Fibroblast of skin of back (primary cell): ENCODE measurements at places on chromosomes 1 and 21.

GRCh38 chr1:246156847-246157246 lies 350.2 kb downstream of the SMYD3 start:
- DNase-seq = no peak

DNA sequence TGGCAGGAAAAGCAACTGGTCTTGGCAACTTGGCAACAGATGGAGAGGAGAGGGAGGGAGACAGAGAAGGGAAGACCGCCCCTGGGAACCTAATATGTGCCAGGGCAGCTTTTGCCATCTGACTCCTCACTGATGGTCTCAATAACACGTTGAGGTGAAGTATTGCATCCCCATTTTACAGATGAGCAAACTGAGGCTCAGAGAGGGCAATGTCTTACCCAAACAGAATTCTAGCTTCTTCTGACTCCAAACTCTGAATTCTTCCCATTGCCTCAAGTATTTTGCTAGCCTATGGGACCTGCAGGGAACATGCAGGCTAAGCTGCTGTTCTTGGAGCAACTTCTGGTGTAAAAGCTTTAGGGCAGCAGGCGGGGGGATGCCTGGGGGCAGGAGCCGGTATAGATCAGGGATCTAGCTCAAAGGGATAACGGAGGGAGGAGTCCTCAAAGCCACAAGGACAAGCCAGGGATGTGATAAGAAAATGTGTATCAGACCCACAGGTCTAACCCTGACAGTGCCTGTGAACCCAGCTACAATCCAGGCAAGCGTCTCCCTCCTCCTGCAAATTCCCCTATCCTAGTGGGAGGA lies 7.2 kb upstream of the GUCA2A start:
- no peak for DNase-seq

DNA sequence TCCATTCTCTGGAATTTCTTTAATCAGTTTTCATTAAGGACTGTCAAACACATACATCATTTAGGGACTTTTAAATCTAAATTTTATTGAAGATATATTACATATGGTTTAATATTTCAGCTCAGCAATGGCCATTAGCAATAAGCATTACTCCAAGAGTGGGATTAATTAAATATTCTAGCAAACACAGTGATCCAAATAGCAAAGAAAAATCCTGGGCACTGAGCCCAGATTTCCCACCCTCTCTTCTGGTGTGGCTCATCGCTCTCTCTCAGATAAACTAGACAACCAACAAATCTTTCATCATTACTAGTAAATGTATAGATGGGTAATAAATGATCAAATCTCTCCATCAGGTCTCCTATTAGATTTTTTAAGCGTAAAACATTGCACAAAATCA lies 53.5 kb upstream of the FOXD3 start:
- no peak for DNase-seq

DNA sequence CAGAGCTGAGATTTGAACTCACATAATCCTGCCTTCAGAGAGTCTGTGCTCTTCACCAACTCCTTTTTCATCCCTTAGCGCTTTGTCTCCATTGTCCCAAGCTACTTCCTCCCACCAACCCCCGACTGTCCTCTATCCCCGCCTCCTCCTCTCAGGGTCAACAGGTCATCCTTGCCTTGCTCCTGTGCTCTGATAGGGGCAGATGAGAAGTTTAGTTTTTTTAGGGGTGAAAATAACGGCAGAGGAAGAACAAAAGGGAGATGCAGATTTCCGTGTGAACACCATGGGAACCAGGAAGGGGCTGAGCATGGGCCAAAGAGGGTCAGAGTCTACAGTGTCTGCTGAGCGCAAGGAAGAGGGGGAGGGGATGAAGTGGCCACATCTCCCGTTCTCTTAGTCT lies 31.9 kb downstream of the GLUL start:
- no peak for DNase-seq

GRCh38 chr21:9730866-9731265 lies 790.5 kb upstream of the TPTE start:
- DNase-seq = no peak

- peak; percentile 53 for DNase-seq
These were observed 104.0 kb downstream of the ROR1 start for GRCh38 chr1:63877816-63878215.

- no peak for DNase-seq
These were observed 2.8 kb upstream of the ZBTB7B start for GRCh38 chr1:154999571-155000410.

- DNase-seq = no peak
These were observed 430.9 kb upstream of the ADGRL2 start for GRCh38 chr1:81369833-81370232.

GRCh38 chr1:25019337-25020172 lies 89.5 kb upstream of the RUNX3 start:
- no peak for DNase-seq

GRCh38 chr1:162110910-162111309 lies 41.4 kb downstream of the NOS1AP start:
- DNase-seq = no peak

GRCh38 chr21:28221984-28222383 lies 770.7 kb downstream of the LTN1 start:
- no peak for DNase-seq

DNA sequence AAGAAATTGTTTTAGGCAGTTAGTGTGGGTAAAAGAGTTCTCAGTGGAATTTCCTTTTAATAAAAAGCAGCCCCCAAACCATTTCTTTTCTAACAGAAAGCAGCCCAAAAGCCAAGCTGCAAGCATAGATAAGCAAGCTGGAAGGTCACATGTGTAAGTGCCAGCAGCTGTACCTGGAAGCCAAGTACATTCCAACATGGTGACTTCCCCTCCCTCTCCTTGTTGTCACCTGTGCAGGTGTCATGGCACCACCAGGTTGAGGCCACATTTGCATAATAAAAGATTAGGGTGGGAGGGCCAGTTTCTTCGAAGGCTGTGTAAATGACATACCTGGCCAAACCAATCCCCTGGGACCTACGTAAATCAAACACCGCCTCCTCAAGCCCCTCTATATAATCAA lies 240.3 kb upstream of the RAB4A start:
- no peak for DNase-seq

DNA sequence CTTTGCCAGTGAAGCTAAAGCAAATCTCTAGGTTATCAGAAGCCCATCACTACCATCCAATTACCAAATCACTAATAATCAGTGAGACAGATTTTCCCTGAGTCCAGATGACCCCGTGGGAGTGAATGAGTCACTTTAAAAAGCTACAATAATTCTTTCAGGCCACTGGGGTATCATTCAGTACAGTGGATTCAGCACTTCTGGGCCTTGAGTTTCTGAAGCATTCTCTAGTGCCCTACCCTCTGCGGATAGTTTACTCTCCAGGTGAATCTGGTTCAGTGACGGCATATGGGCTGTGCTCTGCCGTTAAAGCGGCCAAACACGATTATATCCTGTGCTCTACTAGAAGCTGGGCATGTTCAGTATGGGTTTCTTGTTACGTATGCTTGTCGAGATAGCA lies 26.1 kb downstream of the NR5A2 start:
- no peak for DNase-seq

DNA sequence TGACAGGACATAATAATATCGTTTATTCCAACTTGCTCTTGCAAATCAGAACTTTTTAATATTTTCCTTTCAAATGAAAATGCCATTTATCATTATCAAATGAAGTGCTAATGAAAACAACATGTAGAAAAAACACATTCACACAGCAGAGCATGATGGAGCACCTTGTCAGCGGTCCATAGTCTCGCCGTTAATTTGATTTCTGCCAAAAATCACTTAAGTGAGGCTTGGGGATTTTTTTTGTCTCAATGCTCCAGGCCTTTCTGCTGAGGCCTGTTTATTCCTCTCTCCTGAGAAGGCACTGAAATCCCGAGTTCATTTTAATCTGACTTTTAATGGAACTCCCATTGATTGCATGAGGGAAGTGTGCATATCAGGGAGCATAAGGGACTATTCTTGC lies 122.5 kb downstream of the ELAVL4 start:
- no peak for DNase-seq

DNA sequence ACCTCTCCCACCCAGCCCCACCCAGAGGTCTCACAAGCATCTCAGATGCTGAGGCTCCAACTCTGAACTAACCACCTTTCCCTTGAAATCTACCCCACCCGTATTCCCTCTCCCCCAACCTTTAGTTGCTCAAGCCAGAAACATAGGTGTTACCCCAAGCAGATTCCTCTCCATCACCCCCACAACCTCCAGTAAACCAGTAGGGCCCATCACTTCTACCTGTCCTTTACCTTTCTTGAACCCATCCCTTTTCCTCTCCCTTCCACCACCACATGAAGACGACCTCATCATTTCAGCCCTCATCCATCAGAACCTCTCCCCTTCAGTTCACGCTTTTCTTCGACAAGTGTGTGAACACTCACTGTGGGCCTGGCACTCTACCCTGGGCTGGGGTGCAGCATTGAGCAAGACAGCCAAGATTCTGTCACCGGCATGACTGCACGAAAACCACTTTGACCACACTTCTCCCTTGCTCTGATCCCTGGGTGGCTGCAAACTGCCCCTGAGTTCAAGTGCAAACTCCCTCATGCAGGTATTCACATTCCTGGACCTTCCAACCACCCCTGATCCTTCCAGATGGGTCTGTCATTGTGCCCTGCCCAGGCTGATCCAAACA lies 65.5 kb upstream of the LAPTM5 start:
- DNase-seq = no peak

- DNase-seq = no peak
These were observed 18.1 kb downstream of the LAMB3 start for GRCh38 chr1:209634005-209634737.

- no peak for DNase-seq
These were observed 38.5 kb downstream of the OBSCN start for GRCh38 chr1:228246216-228246900.

GRCh38 chr1:84632673-84633434 lies 57.4 kb downstream of the SSX2IP start:
- peak; percentile 82 for DNase-seq

- peak; percentile 16 for DNase-seq
These were observed 45.4 kb upstream of the USP1 start for GRCh38 chr1:62391369-62391971.

- DNase-seq = no peak
These were observed 11.9 kb downstream of the THEMIS2 start for GRCh38 chr1:27884006-27884954.

DNA sequence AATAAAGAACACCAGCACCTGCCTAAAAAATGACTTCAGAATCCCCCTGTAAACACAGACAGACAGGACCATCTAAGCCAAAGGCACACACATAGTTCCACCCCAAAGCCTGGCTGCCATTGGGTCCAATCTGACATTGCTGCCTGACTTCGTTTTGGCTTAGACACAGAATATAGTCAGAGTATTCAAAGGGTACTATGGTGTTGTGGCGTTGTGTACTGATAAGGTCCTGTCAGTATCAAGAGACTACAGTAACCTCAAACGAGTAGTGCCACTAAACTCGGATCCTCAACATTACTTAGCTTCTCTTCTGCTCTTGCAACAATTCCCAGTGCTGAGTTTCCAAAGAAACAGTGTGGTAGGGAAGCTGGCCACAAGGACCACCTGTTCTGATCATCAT lies 169.3 kb upstream of the NR5A2 start:
- DNase-seq = no peak

DNA sequence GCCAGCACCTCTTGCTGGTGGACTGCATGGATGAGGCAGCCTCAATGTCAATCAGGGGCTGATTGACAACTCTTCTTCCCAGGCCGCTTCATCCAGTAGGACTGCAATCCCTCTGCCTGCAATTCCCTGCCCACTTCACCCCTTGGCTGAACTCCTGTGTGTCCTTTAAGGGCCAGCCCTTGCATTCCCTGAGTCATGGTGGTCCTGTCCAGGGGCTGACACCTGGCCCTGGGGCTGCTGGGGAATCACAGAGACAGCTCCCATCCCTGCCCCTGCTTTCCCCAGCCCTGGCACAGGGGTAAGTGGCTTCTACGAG lies 4.6 kb upstream of the EPS8L3 start:
- no peak for DNase-seq

- DNase-seq = no peak
These were observed 35.1 kb upstream of the DISC1 start for GRCh38 chr1:231591466-231591865.

- no peak for DNase-seq
These were observed 63.6 kb upstream of the TNFSF18 start for GRCh38 chr1:173114346-173114745.

- no peak for DNase-seq
These were observed 9.2 kb downstream of the MEF2D start for GRCh38 chr1:156491151-156491949.

DNA sequence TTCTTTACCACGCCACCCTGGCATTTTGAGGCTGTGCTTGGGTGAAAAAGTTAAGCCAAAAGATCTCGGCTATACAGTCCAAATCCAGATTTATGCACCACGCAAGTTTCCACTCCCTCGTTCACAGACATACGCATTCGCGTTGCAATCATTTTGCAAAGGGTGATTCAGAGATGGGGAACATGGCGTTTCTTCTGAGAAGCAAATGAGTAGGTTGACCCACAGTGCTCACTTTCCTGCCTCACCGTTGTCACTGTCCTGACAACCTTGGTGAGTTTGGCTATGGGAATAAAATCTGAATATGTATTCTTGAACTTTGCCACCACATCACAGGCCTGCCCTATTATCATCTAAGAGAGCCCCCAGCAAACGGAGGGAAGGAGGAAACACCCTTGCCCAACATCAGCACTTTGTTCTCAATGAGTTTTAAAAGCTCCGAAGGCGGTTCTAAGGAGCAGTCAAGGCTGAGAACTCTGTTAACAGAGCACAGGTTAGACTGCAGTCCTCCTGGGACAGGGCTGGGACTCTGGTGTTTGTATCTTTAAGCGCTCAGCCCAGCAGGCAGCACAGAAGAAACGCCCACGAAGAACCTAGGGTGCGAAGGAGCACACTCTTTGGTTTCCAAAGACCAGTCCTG lies 86.4 kb downstream of the RUNX1 start:
- DNase-seq = no peak

DNA sequence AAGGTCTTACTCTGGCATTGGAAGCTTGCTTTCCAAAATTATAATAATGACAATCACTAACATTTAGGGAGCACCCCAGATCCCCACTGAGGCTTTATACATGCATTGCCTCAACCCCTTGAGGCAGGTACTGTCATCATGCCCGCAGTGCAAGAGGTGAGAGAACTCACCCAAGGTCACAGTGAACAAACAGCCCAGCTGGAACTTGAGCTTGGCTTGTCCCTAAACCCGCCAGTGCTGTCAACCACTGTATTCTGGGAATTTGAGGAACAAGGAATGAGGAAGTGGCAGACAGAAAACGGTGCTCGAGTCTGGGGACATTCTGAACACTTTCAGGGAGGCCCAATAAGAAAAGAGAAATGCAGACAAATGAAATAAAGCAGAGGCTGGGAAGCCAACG lies 34.6 kb upstream of the TLR5 start:
- DNase-seq = no peak

DNA sequence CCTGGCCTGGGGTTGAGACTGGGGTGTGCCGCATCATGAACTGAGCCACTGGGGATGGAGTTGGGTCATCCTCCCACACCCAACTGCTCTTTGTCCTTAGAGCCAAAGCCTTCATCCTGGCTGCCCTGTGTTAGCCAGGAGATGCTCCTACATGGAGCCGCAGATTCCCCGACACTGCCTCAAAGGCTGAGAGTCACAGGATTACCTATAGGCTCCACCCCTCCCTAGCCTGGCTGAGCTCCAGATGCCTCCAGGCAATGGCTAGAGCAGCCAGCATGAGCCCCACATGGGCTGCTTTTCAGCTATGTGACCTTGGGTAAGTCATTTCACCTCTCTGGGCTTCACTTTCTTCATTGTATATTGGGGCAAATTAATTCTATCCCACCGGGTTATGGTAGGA lies 119.9 kb upstream of the POU3F1 start:
- no peak for DNase-seq

- no peak for DNase-seq
These were observed 330.0 kb upstream of the DEPDC1 start for GRCh38 chr1:68826836-68827235.
